ENCODE measurements at places on chromosomes 3 and 15. TPM values are rescaled to one million over a fixed set of nuclear protein-coding genes. Genes with fewer than 3 reads are reported as not detected.

The CCR4 gene
- 0.05 TPM for total RNA-seq

The CKMT1B gene
- 4.3 TPM for total RNA-seq

The OR5K2 gene
- not detected for total RNA-seq

The CDHR4 gene
- total RNA-seq = 0.24 TPM

The SPSB4 gene
- total RNA-seq = 0.25 TPM

The ZNF80 gene
- 0.04 TPM for total RNA-seq

The WDR49 gene
- total RNA-seq = not detected

The FOXB1 gene
- total RNA-seq = not detected

The SAMD7 gene
- total RNA-seq = not detected

The ESYT3 gene
- 0.79 TPM for total RNA-seq

The ZNF620 gene
- 2.0 TPM for total RNA-seq

The CSTA gene
- 1.5 TPM for total RNA-seq

The CATSPER2 gene
- 0.50 TPM for total RNA-seq

The ERICH6 gene
- total RNA-seq = 0.07 TPM

The ARHGEF26 gene
- total RNA-seq = 12.6 TPM

The EPHA6 gene
- total RNA-seq = not detected

The NR2E3 gene
- 0.09 TPM for total RNA-seq

The ACVR2B gene
- total RNA-seq = 1.4 TPM

The GPR27 gene
- 2.7 TPM for total RNA-seq

The ATP10A gene
- total RNA-seq = 10.8 TPM

The LTF gene
- not detected for total RNA-seq

The DOCK3 gene
- total RNA-seq = 0.28 TPM

The TMC3 gene
- total RNA-seq = not detected

The HDC gene
- total RNA-seq = 0.05 TPM

The B3GNT5 gene
- 29.2 TPM for total RNA-seq

The PRR20G gene
- total RNA-seq = 2.4 TPM

The UQCC5 gene
- 48.4 TPM for total RNA-seq

The FSIP1 gene
- 0.95 TPM for total RNA-seq

The CPLX3 gene
- not detected for total RNA-seq

The MON1A gene
- 8.0 TPM for total RNA-seq

The SNUPN gene
- 29.0 TPM for total RNA-seq

The CCDC9B gene
- total RNA-seq = 19.2 TPM

The CPN2 gene
- not detected for total RNA-seq

The HTR3E gene
- total RNA-seq = not detected

The NOX5 gene
- total RNA-seq = 0.18 TPM

The CHRNA7 gene
- 3.2 TPM for total RNA-seq

The ADAMTS7 gene
- total RNA-seq = 4.5 TPM

The FES gene
- 0.61 TPM for total RNA-seq

The CD86 gene
- total RNA-seq = not detected

The TRIM71 gene
- not detected for total RNA-seq

The HRG gene
- total RNA-seq = not detected

The PAQR9 gene
- 2.5 TPM for total RNA-seq

The MOBP gene
- total RNA-seq = 0.03 TPM

The BCL6 gene
- 17.4 TPM for total RNA-seq

The CEP63 gene
- 14.1 TPM for total RNA-seq

The COL6A5 gene
- not detected for total RNA-seq

The MAP3K13 gene
- 12.5 TPM for total RNA-seq

The EPB42 gene
- not detected for total RNA-seq

The CFAP20DC gene
- total RNA-seq = 2.1 TPM

The MAGI1 gene
- 4.6 TPM for total RNA-seq
